ENCODE measurements at places on chromosomes 13 and 19.
A peak's percentile ranks its signal among the peaks of the same experiment; 100 is the strongest.

DNA sequence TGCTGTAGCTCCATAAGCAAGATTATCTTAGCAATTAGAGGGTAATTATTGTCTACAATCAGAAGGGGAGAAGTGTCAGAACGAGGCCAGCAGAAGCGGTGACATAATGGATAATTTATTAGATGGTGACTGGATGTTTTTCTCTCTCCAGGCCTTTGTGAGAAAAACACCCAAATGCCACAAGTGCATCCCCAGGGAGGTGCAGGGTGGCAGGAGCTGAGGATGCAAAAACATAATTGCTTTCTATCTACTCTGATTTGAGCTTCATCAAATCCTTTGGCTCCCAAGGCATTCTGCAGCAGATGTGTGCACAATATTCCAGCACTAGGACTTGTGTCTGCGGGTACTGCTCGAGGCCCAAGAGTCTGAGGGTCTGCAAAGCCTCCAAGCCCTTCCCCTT, 220.1 kb upstream of the SERP2 start:
- peak; percentile 85 for DNase-seq

DNA sequence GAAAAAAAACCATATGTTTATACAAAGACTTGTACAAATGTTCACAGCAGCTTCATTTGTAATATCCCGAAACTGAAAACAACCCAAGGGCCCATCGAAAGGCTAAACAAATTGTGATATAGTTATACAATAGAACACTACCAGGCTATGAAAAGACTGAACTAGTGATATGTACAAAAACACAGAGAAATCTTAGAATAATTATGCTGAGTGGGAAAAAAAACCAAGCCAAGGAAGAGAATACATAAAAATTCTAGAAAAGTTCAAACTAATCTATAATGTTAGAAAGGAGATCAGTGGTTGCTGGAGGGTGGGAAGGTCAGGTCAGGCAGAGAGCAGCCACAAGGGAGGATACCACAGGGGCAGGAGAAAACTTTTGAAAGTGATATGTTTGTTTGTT, 7.8 kb downstream of the PABPC3 start:
- no peak for DNase-seq

DNA sequence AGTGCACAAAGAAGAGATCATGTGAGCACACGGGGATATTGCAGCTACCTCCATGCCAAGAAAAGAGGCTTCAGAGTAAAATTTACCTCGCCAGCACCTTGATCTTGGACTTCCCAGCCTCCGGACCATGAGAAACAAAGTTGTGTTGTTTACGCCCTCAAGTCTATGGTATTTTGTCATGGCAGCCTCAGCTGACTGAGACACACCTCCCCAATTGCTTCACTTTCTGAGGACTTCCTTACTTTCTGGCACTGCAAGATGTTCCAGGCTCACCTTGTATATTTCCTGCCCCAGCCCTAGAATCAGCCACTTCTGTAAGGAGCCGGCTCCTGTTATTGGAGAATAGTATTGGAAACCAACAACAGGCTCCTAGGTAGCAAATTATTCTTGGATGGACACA, 6.6 kb upstream of the CEBPG start:
- DNase-seq, result no peak

DNA sequence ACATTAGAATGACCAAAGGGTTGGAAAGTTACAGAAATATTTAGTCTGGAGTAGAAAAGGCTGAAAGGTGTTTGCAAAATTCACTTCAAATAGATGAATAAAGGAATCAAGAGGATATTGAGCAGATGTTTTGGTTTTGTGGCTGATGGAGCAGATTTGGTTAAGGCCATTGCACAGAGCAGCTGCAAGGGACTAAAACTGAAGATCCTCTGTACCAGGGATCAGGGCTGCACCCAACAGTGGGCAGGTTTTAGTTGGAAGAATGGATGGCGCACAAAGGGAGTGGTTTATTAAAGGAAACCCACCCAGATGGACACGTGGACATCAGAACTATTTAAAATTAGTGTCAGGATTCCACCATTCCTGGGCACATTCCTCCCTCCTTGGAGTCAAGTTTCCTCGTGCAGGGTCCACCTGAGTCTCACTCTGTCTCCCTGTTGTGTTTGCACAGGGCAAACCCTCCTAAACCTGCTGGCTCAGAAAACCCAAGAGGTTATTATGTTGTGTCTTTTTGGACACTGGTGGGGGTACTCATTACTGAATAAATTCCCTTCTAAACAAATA, 9.2 kb upstream of the UBAC2 start:
- DNase-seq, result no peak

DNA sequence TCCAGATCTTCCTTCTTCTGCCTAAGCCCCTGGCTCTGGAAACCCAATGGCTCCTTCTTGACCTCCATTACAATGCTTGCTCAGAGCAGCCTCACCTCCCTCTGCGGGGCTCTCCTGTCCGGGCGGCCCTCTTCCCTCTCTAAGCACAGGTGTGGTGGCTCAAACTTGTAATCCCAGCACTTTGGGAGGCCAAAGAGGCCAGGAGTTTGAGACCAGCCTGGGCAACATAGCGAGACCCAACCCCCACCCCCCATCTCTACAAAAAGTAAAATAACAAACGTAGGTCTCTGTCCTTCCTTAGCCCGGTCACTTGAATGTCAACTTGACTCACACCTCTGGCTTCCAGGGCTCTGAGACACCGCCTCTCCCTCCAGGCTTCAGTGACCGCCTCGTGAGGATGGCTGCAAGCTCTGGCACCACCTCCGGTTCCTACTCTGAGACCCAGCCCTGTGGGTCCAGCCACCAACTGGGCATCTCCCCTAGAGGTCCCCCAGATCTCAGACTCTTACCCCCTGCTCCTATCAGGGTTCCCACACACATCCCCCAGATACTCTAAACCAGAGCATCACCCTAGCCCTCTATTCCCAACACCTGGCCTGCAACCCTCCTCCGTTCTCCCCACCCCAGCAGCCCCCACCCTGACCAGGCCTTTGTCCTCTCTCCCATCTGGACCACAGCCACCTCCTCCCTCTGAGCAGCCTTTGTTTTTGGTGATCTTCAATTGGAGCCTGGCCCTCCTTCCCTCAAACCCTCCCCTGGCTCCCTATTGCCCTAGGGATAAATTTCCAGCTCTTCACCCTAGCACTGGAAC, 4.7 kb upstream of the TLE2 start:
- no peak for DNase-seq

DNA sequence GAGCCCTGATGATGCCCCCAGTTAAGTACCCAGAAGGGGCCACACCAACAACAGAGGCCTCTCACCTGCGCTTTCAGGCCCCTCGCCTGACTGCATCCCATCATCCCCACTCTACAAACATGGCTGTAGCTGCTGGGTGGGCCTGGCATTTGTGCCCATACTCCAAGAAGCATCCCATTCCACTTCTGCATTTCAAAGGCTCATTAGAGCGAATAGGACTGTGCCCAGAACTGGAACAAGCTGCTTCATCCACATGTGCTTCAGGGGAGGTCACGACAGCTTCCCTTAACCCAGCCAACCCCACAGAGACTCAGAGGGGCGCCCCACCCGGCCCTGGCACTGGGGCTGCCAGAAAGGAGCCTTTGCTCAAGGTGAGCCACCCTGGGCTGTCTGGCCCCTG, 156.9 kb downstream of the SIPA1L3 start:
- no peak for DNase-seq

GRCh38 chr13:105616333-105617075, 919.0 kb downstream of the EFNB2 start:
- DNase-seq, result no peak

GRCh38 chr13:87274209-87274819, 396.9 kb upstream of the SLITRK5 start:
- peak; percentile 76 for DNase-seq

- DNase-seq, result peak; percentile 56
Measured at GRCh38 chr19:55304279-55304978, 20.6 kb downstream of the BRSK1 start.

GRCh38 chr13:20363603-20364002, 131.5 kb upstream of the GJB6 start:
- DNase-seq, result peak; percentile 11

DNA sequence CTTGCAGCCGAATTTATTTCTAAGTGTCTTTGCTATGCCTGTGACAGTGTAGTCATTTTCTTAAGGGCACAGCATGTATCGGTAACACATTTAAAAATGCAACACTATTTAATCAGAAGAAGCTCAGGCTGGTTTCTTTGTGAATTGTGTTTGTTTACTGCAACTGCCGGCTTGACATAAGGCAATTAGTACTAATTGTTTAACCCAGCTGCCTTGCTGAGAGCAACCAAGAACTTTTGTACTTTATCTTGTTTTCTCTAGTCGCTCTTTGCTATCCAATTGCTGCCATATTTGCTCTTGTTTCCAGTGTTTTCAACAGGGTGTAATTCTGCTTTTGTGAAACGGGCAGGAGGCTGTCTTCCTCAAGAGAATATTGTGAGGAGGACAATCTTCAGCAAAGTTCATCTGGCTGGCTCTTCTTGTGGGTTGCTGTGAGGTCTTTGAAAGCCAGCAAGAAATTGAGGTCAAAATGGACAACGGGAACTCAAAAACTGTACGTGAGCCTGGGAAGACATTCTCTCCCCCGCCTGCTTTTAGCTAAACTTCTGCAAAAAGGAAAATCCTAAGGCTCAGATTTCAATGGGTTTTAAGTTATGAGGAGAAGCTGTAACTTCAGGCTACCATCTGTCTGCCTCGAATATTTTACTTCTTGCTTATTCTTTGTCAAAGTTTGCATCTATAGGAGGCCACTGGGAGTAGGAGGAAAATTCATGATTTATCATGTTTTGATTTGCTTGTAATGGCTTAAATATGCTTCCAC, 75.8 kb upstream of the TSHZ3 start:
- DNase-seq, result no peak

DNA sequence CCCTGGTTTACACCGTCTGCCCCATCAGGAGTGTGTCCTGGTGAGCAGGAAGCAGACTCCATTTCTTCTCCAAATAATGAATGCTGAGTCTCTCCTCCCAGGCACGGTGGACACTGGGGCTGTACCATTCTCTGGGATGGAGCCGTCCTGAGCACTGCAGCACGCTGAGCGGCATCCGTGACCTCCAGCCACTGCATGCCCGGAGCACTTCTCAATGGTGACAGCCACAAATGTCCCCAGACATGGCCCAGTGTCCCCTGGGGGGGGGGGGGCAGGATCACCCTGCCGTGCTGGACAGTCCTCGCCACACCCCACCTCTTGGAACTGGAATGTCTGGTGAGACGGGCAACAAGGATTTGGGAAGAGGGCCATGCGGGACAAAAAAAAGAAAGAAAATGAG, 37.4 kb downstream of the GNG7 start:
- DNase-seq, result no peak

DNA sequence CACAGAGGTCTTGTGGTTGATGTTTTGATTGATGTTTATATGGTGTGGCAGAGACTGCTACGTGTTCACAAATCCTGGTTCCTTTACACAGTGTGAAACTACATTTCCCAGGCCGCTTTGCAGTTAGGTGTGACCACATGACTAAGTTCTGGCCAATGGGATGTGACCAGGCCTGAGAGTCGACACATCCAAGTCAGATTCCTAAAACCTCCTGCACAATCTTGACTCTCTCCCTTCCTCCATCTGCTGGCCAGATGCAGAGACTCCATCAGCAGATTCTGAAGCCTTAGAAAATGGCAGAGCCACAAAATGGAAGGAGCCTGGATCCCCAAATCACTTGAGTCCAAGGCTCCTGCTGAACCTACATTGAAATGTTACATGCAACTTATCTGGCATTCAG, 12.6 kb downstream of the CD37 start:
- DNase-seq, result no peak

- peak; percentile 78 for DNase-seq
Measured at GRCh38 chr19:45591004-45591637, 6.5 kb upstream of the OPA3 start.

DNA sequence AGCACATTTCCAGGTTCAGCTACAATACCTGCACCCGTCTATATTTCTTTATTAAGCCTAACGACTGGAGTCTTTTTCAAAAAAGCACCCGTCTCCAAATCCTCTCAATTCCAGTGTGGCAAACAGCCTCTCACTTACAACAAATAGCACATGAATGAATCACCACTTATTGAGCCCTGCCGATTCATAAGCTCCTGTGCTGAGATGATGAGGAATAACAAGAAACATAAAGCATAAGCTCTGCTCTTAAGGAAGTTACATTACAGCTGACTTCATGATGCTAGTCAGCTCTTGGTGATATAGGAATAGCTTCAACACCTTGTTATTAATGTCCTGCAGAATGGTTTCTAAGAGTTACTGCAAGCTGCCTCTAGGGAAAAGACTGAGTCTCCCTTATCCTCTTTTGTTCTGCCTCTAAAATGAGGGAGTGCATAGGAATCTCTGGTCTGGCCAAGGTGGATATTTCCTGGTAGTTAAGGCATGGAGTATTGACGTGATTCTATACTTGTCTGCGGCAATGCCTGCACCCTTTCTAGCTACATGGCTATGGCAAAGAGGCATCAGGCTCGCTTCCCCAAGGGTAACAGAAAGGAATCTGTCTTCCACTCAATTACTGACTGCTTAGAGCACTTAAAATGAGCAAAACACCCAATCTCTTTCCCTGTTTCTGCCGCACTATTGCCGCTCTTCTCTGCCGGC, 195.7 kb downstream of the KLF12 start:
- DNase-seq, result peak; percentile 9

GRCh38 chr13:49985129-49985528, 11.7 kb upstream of the TRIM13 start:
- DNase-seq, result peak; percentile 10

- DNase-seq, result peak; percentile 91
Measured at GRCh38 chr19:46366620-46367292, 19.9 kb downstream of the PPP5C start.

All from NCI-H69 (cell line).